ENCODE measurements at places on chromosomes 11 and 22. TPM values are rescaled to one million over a fixed set of nuclear protein-coding genes. Genes with fewer than 3 reads are reported as not detected.
A peak's percentile ranks its signal among the peaks of the same experiment; 100 is the strongest.

DNA sequence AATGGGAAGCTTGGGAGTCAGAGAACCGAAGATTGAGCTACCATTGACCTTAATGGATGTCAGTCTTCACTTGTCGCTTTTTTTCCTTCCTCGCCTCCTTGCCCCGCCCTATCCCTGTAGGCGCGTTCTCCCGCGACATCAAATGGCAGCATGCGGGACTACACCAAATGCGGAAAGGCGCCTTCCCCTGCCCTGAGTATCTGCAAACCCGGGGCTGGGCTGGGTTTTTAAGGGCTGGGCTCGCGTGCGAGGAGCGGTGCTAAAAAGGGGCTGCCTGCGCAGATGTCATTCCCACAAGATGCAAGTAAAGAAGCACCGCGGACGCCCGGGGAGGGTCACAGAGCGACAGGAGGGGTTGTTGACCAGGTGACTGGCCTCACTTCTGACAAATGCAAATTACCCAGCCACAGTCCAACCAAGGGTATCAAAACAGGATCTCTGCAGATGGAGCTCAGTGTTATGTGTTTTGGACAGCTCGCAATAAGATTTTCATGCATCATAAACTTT, 4.7 kb upstream of the FAM111B start:
- DNase-seq: peak; percentile 71

GRCh38 chr11:19968860-19969259, 191.4 kb downstream of the DBX1 start:
- DNase-seq: no peak

- DNase-seq: no peak
Observed at GRCh38 chr11:71189768-71190315, 62.5 kb downstream of the SHANK2 start.

- no peak for DNase-seq
Observed at GRCh38 chr11:44512818-44513217, 52.6 kb upstream of the CD82 start.

DNA sequence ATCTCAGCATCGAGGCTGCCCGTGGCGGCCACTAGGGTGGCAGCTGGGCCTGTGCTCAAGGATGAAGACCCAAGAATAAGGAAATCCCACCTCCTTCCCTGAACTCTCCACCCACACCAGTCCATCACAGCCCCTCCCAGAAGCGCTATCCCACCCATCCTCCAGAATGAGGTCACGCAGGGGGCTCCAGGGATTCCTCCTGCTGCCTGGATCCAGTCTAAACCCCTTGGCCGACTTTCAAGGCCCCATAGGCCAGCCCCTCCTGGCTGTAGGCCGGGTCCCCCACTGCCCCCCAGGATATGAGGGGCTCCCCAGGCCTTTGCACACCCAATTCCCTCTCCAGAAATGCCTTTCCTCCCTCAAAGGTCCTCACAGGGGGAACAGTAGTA, 19.0 kb upstream of the SCGB1A1 start:
- no peak for DNase-seq

GRCh38 chr22:38415561-38416321, 39.3 kb downstream of the KCNJ4 start:
- DNase-seq: no peak

DNA sequence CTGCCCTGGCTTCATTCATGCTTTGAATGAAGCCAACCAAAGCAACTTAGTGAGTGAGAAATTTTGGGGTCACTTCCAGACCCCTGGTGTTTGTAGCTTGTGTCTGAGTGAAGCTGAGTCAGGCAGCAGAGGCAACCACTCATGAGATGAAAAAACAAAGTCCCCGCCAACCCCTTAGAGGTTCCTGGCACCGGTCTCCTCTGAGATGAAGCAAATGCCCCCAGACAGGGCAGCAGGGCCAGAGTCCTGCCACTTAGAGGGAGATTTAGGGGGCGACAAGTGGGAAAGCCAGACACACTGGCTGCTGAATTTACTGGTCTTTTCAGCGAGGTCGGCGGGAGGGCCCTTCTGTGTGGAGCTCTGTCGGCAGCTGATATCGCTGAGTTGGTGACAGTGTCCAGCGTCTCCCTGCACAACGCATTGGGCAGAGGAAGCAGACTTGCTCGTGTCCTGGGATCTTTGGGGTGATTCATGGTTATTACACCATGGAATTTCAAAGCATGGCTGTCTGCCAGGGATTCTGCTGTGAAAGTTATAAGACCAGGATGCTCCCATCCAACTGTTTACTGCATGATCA, 482.6 kb downstream of the MIAT start:
- DNase-seq: no peak

- no peak for DNase-seq
Observed at GRCh38 chr11:74025467-74026166, 16.7 kb upstream of the UCP3 start.

DNA sequence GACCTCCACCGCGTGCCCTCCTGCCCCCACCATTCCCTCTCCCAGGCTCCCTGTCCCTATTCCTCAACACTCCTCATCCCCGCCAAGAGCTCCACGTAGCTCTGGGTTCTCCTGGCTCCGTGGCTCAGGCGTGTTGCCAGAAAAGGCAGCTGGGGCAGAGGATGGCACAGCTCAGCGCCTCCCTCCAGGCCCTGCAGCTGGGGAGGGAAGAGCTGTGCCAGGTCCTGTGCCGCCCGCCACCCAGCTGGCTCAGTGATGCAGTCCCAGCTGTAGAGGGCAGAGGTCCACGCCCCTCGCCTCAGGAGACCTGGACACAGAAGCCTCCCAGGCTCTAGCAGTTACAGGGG, 4.2 kb downstream of the ARHGAP1 start:
- no peak for DNase-seq

GRCh38 chr11:116895048-116895757, 57.8 kb upstream of the APOA1 start:
- DNase-seq: no peak

- DNase-seq: no peak
Observed at GRCh38 chr11:4979036-4979435, 15.6 kb upstream of the OR51L1 start.

GRCh38 chr11:65254724-65255123, 7.0 kb upstream of the POLA2 start:
- no peak for DNase-seq

DNA sequence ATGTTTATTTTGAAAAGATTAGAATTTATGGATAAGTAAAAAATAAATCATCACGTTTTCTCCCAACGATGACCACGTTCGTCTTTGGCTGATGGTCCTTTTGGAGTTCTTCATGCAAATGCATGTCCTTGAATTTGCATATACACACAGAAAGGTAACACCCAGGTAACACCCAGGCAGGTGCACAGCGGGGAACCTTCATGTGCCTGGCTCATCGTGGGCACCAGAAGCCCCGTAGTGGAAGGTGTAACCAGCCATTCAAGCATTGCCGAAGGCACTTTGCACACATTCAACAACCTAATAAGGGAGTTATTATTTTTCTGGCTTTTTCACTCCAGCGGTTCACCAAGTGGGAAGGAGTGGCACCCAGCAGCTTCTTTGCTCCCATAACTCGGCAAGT, 404.6 kb downstream of the TBC1D22A start:
- peak; percentile 29 for DNase-seq

DNA sequence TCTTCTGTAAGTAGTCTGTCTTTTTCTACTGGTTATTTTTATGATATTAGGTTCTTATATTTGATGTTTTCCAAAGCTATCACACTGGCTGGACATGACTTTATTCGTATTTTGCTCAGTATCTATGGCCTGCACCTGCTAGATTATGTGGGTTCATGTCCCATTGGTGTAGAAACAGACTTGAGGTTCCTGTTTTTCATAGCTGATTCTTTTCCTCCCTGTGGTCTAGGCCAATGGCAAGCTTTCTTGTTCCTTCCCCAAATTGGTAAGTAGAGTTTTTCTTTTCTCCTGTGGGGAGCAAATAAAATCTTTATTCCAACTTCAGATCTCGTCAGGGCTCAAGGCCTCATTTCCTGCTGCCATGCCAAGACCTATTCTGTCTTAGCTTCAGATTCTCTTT, 30.2 kb upstream of the SWAP70 start:
- no peak for DNase-seq

GRCh38 chr11:120034881-120035630, 102.9 kb downstream of the TRIM29 start:
- no peak for DNase-seq

DNA sequence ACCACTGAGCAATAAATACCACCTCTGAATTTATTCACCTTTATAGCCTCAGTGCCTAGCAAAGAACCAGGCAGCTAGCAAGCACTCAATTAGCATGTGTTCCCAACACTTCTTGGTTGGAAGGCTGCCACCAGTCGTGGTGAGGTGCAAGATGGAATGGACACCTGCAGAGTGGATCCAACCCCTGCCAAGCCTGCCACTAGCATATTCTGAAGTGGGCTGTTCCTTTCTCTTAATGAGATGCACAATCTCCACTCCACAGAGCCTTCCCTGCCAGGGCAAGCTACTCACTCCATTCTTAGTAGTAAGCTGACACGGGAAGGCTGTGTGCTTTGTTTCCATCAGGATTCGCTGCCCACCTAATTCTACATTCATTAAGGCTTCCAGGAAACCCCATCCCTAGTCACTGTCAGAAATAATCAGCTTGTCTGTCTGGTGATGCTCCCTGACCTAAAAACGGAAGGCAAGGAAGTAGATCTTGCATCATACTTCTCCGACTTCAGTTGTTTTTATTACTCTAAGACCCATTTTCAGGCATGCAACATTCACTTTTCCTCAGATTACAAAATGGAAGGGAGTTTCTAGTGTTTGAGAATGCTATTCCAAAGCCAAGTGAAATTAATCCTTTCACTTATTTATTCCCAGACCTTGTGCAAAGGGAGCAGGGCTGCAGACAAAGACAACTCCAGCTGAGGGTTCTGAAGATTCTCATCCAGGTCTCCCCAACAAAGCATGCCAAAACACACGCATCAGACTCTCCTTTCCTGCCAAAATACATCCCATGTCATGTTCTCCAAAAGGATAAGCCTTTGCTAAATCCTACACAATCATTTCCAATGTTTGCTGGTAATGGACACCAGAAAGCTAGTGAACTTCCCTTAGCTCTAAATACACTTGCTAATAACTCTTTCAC, 128.0 kb downstream of the TENM4 start:
- no peak for DNase-seq

DNA sequence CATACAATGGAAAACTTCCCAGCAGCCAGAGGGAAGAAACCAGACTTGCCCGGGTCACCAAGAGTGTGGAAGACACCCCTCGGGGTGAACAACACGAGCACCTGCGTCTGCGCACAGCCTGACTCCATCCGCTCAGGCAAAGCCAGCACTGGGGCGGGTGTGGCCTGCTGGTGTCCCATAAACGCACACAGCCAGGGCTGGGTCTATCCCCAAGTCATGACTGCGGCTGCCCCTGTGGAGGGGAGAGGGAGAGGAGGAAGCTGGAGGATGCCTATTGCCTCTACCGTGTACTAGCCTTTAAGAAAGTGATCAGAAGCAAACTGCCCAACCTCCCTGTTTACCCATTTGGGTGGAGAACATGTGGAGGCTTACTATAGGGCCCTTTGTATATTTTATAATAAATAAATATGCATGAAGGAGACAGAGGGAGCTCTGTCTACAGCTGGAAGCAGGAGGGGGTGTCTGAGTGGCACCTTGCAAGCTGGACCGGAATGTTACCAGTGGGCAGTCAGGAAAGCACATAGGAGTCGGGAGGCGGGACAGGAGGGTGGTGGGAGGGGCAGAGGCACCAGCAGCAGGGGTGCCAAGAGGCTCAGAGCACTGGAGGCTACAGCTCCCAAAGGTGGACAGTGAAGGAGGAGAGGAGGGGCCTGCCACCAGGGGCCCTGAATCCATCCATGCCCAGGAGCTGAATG, 79.6 kb downstream of the PHF21B start:
- DNase-seq: no peak

DNA sequence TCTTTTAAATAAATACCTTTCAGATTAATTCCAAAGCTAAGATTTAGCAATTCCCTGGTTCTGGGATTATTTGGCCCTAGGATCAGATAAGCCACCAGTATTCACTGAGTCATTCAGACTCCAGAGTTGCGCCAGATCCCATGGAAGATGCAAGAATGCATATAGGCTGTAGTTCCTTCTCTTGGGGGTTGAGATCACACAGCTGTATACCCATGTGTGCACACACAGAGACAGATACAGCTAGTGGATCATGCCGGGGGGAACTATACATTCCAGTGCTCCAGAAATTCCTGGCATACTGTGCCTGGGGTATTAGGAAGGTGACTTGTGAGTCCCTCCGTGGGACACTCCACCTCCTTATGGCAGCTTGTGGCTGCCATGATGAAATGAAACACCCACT, 75.4 kb downstream of the ZBTB16 start:
- no peak for DNase-seq

GRCh38 chr11:65637794-65638419, at the start of gene SIPA1:
Gene SIPA1 (plus strand): TSS chr11:65638101. CDS start chr11:65640922, 2,821 bp downstream.
- DNase-seq: peak; percentile 84

DNA sequence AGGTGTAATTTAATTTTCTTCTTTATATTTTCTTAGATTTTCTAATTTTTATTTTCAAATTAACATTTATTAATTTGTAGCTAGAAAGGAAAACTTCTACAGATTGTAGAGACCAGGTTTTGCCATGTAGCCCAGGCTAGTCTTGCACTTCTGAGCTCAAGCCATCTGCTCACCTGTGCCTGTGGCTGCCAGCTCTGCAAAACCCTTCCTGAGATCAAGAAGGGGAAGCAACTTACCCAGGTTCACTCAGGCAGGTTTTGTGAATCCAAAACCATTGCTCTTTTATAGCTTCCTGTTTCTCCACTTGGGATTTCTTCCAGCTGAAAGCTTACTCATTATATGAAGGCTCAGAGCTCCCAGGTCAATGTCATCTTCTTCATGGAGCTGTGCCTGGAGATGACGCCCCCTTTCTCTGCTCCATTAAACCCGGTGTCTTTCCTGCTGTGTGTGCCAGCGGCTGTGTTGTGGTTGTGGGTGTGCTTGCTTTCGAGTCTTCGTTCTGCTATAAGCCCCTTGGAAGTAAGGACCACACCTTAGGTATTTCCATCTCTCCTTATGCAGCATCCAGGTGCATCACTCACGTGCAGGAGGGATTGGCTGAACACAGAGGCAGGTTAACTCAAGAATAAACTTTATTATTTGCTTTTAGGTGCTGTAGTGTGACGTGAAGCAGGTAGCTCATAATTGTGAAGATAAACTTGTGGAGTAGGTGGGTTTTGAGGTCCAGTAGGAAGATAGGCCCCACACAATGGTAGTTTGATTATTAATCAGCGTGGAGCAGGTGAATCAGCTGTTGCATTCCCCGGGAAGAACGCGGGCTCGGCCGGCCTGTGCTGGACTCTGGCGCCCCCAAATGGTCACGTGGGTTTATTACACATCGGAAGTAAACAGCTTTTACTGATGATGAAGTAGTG, 42.2 kb upstream of the INCENP start:
- peak; percentile 83 for DNase-seq

DNA sequence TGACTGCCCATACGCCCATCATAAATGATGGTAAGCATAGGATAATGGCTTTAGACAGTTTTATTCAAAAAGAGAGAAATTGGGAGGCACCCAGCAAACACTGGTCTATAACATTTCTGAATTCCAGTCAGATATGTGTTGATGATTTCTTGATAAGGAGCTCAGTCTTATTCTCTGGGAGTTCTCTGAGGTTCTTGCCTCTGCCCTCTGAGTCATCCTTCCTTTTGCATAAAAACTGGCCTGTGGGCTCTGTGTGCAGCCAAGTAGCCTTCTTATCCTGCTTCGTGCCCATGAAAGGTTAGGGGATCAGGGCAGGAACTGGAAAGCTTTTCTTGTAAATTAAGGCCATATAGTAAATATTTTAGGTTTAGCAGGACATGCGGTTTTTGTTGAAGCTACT, 48.9 kb downstream of the FAR1 start:
- no peak for DNase-seq

- DNase-seq: no peak
Observed at GRCh38 chr11:95568281-95568680, 221.3 kb downstream of the FAM76B start.

GRAMD1B gene
- 15.2 TPM for total RNA-seq

IL18 gene
- 0.94 TPM for total RNA-seq

ZNF280B gene
- total RNA-seq: 1.1 TPM

Measured in type B pancreatic cell (in vitro differentiated cells).